ENCODE measurements at places on chromosomes 5 and 9.

GRCh38 chr5:34012791-34013190 lies 4.9 kb upstream of the AMACR start:
- no peak for DNase-seq

- no peak for DNase-seq
Measured at GRCh38 chr9:127452691-127453090, 1.4 kb downstream of the LRSAM1 start.

DNA sequence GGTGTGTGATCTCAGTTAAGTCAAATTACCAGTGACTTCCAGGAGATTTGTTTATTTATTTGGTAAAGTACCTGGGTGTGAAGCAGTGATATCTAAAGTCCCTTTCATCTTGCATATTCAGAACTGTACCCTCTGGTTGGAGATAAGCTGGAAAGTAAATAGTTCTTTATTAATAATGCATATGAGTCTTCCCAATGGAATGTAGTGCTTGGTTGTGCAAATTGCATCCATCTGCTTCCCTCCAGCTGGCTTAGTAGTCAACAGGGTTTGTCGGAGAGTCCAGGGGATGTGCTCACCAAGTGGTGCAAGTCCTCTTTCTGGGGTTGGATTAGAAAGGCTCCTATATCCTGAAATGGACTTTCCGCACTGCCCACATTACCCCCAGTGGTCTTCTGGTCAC lies 42.0 kb downstream of the TRPM3 start:
- DNase-seq = no peak

DNA sequence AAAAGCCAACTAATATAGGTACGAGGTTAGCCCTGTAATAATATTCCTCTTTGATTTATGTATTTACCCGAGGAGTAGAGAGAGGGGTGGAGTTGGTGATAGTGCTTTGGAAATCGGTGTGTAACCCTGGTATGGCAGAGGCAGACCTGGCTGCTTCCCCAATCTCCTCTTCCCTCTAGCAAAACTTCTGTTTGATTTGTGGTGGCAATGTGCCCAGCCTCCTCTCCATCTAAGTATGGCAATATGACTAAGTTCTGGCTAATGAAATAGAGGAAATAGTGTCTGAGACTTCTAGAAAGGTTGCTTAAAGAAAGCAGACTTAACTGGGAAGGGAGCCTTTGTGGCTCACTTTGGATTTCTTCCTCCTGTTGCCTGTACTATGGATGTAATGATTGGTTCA lies 491.1 kb downstream of the ENC1 start:
- no peak for DNase-seq

DNA sequence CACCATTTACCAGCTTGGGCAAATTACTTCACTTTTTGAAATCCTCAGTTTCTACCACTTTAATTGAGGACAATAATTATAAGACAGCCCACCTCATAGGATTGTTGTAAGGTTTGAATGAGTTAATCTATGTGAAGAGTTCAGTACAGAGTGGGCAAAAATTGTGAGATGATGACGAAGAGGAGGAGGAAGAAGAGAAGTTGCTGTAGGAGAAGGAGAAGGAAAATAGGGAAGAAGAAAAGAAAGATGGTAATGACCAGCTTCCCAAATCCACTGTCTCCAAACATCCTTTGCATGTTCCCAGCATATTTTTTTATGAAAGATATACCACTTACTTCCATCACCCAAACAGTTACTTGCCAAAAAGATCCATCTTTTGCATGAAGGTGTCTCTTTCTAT lies 291.2 kb downstream of the EBF1 start:
- DNase-seq = no peak

GRCh38 chr5:26519245-26519644 lies 519.1 kb downstream of the CDH9 start:
- no peak for DNase-seq

DNA sequence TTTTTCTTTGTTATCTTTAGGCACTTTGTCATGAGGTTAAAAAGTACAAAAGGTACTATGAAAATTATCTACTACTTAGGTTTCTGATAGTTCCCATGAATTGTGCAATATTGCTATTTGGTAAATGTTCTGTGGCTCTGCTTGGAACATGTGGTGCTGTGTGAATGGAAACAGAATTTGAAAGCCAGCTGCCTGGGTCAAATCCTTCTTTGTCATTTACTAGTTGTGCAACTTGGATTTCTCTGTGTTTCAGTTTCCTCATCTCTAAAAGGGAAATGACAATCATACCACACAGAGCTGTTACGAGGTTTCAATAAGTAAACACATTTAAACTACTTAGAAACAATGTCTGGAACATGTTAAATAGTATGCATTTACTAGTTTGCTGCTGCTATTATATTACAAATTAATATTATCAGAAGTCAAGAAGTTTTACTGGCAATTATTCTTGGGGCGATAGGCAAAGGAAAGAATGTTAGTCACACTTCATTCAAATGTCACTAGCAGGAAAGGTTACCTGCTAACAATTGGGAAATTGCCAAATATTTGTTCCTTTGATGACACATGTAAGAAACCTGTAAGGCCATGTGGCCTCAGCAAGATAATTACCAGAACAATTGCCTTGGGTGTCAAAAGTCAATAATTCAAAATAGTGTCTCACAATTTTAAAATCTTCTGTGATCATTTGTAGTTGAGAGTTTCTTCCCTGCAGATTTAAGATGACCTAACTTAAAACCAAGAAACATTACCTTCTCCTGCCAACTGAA lies 184.8 kb downstream of the KIAA0825 start:
- no peak for DNase-seq

DNA sequence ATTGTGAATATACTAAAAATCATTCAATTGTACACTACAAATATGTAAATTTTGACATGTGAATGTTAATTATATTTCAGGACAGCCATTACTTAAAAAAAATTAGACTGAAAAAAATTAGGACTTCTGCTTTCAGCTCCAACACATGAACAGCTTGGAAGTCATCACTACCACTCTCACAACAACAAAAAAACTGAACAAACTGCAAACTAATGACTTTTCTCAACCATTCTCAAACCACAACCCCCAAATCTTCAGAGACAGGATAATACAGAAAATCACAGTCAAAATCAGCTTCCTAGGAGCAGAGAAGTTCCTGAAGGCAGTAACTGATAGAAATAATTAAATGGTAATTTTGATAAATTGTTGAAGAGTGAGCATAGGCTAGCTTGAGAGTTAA lies 686.4 kb downstream of the TLE1 start:
- DNase-seq = no peak

DNA sequence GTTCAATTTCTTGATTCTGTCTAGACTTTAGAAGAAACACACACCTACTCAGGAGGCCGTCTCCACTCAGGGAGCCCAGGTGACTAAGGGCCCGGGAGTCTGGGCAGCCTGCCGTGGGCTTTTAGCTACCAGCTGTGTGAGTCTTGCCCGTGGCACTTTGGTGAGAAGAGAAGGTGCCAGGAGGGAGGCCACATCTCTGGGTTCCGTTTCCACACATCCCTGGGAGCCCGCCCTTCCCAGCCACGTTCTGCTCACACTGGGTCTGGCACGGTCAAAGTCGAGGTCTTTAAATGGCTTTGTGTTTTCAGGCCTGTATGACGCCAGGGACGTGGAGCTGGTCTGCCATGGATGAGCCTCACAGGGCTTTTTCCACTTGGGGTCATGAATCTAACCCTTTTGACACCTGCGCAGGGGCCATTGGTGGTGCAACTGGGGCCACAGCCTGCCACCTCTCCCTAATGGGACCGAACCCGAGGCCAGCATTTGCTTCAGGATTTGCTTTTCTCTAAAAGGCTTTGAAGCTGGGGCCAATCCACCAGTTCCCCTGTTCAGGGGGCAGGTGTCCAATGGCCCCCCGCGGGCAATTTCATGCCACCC lies 17.2 kb upstream of the FCN2 start:
- no peak for DNase-seq

- no peak for DNase-seq
Measured at GRCh38 chr5:37506722-37507121, 127.6 kb downstream of the WDR70 start.

DNA sequence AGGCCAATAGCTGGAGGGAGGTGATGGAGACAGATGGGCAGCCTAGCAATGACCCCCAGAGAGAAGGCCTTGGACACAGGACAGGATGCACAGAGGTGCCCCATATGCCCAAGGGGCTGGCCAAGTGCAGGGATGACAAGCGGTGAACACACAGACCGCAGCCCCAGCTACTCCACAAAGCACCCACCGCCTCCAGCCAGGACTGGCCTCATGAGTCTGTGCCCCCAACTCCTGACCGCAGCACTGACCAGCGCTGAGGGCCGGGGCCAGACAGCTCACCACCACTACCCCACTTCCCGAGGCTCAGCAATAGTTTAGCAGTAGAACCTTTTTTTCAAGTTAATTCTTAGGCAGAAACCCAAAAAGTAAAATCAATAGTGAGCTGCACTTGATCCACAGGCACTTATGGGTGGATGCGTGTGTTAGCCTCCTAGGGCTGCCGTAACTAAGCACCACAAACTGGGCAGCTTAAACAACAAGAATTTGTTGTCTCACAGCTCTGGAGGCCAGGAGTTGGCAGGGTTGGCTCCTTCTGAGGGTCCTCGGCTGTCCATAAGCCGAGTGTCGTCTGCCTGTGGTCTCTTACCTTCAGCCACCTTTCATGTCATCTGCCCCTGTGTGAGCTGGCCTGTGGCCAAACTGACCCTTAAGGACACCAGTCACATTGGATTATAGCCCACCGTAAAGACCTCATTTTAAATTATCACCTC lies 14.1 kb downstream of the ROR2 start:
- DNase-seq = no peak
